Pancreas (tissue), 10 donors: ENCODE measurements at places on chromosomes 7 and 10.

GRCh38 chr7:139732471-139733167 is 45.2 kb downstream of the HIPK2 start:
- no peak for DNase-seq

- no peak for DNase-seq
Observed at GRCh38 chr10:17081431-17081830, 48.2 kb downstream of the CUBN start.

GRCh38 chr10:51075043-51075872 is 971 bp downstream of the PRKG1 start:
- no peak for DNase-seq

GRCh38 chr7:127692200-127692599 is 40.2 kb downstream of the SND1 start:
- DNase-seq, result no peak

DNA sequence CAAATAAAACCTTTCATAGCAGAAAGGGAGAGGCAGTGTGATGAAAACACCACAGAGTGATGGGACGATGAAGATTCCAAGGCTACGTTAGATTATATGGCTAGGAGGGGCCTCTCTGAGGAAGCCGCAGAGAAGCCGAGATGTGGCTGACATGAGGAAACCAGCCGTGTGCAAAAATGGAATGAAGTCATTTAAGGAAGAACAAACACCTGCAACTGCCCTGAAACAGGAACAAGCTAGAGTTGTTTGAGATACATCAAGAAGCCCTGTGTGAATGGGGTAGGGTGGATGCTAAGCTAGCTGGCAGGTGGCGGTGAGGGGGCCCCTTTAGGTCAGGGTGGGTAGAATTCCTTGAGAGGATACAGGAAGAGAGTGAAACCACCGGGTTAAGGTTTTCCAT is 129.5 kb downstream of the KLF6 start:
- no peak for DNase-seq

GRCh38 chr7:107996072-107996882 is 6.7 kb downstream of the LAMB1 start:
- no peak for DNase-seq

DNA sequence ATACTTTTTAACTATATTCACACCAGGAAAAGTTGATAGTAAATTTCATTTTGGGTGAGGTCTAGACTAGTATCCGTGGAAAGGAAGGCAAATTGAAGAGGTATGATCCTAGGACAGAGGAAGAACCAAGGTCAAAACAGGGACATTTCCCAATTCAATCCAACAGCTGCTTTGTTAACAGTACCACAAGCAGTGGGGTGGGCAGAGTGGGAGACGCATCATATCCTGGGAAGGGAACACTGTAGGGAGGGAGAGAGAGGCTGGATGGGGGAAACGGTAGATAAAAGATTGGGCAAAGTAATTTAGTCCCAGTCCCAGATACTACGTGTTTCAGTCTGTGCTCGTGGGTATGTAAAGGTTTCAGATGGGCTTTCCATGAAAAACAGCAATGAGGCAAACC is 9.2 kb upstream of the FAS start:
- no peak for DNase-seq

GRCh38 chr10:63132651-63133055 is 475 bp upstream of the NRBF2 start:
- DNase-seq, result no peak

DNA sequence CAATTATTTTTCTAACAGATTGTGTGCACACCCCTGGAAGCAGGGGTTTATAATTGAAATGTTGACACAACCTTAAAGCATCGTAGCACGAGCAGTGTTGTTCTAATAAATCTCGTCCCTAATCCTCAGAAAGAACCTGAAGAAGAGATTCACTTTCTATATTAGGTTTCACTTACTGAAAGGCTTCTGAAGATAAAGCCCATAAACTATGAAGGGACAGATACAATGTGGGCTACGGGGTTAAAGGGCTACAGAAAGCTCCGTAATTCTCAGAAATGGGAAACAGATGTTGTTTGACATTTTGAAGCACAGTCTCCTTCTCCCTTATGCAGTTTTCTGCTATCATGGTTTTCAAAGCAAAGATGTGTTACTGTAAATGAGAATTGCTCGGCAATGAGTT is 479.6 kb downstream of the GATA3 start:
- DNase-seq, result no peak

- no peak for DNase-seq
Observed at GRCh38 chr10:110215286-110216170, 8.1 kb downstream of the MXI1 start.

- DNase-seq, result no peak
Observed at GRCh38 chr7:105268511-105269392, 120.0 kb downstream of the SRPK2 start.

DNA sequence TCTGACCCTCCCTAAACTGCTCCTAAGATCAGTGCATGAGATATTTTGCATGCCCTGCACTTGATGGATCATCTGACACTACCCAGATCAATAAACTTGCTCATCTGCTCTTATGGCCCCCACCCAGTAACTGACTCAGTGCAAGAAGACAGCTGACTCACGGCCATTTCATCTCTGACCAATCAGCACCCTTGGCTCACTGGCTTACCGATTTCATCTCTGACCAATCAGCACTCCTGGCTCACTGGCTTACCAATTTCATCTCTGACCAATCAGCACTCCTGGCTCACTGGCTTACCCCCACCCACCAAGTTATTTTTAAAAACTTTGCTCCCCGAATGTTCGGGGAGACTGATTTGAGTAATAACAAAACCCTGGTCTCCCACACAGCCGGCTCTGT is 37.2 kb upstream of the OPTN start:
- no peak for DNase-seq

DNA sequence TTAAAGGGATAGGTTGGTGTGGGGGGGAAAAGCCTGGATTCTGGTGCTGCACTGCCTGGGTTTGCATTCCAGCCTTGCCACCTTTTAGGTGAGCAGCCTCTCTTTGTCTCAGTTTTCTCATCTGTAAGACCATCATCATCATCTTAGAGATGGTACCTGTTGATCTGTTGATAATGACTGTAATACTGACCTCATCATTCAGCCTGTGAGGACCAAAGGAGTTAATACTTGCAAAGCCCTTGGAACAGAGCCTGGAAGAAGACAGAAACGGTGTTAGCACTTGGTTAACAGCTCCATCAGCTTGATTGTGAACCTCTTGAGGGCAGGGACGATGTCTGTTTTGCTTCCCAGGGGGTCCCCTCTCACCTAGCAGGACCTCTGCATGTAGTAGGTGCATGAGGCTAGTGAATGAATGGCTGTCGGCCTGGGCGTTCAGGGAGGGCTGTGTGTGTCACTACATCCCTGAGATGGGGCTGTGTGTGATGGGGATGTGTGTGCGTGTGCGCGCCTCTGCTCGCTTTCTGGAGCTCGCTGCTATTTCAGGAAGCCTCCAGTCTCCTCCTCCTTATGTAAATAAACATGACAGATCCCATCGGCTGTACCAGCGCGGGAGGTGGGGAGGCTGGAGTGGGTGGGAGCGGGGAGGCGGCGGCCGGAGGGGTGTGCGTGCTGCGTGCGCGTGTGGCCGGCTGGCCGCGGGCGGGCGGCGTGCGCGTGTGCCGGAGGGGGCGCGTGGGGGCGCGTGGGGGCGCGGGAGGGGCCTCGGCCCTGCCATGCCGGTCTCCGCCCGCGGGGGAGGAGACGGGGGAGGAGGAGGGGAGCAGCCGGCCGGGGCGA is 61.2 kb downstream of the NEURL1 start:
- DNase-seq, result peak; percentile 81

GRCh38 chr7:19051767-19052375 is 65.6 kb downstream of the TWIST1 start:
- DNase-seq, result no peak

DNA sequence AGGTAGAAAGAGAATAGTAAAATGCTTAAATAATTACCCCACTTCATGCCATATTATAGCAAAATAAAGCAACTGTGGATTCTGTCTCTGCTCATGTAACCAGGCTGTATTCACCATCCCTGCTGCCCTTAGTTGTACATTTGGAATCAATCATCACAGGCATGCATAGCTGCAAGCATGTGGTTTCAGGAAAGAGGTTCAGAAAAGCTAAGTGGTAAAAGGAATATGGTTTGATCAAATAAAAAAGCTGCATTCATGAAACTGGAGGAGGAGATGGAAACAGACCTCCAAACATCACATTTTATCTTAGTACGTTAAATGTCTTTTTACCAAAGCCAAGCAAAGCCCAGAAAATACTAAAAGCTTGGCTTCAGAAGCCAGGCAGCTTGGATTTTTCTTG is 81.3 kb downstream of the ADAM22 start:
- no peak for DNase-seq
